ENCODE measurements at places on chromosomes 7 and 10.

DNA sequence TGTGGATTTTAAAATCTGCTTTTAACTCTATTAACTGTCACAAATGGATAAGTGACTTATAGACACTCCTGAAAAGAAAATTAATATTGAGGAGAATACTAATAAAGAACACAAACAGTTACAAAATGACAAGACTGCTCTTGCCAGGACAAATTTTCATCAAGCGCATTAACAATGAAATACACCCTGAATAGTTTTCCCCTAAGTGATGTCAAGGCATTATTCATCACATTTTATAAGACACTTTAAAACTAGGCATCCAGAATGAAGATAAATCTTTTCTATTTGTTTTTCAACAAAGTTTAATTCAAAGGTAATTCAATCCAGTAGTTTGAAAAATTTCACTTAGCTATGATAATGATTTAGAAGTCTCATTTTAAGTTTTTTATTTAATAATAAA lies 110.5 kb upstream of the SEC61G start:
- DNase-seq = no peak

- no peak for DNase-seq
Measured at GRCh38 chr7:4409946-4410345, 272.1 kb upstream of the FOXK1 start.

DNA sequence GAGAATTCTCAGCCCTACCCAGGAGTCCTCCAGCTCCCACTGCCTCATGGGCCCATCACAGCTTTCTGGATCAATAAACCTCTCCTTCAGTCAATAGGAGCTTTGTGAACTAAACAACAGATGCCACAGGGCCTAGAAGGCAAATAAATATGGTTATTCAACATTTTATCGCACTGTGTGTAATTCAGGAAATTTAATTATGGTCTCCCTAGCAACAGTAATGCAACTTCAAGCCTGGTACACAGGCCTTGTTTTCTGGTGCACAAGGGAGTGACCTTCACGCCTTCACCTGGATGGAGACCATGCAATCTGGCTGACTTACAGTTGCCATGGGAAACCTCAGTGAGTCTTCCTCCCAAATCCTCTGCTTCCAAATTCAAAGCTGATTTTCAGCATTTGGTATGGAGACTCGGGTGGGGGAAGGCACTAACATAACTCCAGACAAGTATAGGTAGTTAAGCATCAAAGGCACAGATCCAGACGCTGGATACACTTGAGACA lies 441.0 kb upstream of the NPVF start:
- DNase-seq = no peak

DNA sequence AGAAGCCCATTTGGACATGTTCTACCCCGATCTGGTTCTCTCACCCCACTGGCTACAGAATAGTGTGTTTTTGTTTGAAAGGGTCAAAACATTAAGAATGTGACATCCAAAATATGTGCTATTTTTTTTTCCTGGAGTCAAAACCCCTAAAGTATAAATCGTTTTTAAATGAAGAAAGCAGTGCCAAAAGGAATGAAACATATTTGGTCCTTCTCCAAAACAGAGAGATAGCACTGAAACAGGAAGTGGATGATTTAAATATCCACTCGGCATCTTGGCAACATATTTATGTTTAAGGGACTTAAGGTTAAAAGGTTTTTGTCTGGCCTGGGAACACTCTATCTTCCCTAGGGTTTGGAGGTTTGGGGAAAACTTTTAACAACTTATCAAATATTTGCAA lies 32.3 kb downstream of the CALD1 start:
- DNase-seq = no peak

- DNase-seq = no peak
Measured at GRCh38 chr7:104791080-104791479, 222.9 kb upstream of the KMT2E start.

DNA sequence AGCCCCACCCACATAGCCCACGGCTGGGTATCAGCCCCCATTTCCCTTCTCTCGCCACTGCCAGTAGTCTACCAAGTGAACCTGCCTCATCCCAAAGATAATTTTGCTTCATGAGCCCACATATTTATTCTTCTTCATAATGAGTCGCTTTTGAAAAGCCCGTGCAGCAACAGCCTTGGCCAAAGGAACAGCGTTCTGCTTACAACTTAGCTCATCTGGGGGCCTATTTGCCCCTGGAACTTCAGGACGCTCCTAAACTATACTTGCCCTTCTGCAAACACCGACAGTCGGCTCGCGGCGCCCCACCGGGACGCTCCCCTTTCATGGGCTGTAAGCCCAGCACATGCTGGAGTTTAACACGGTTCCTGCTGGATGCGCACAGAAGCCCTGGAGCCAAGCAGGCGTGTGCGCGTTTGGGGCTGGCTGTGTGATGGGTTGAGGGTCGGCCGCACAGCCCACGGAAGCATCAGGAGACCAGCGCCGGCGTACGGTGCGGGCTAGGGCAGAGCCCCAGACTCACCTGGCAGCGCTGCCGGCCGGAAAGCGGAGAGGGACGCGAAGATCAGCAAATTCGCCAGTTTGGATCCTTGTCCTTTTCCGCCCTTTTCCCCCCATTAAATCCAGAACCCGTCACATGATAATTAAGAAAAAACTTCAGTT lies 370 bp downstream of the TMEM60 start:
- peak; percentile 4 for DNase-seq

- no peak for DNase-seq
Measured at GRCh38 chr7:82821037-82821436, 341.6 kb downstream of the PCLO start.

GRCh38 chr7:123351516-123352505 lies 152.0 kb upstream of the SLC13A1 start:
- DNase-seq = no peak

- no peak for DNase-seq
Measured at GRCh38 chr7:47816647-47817046, 131.6 kb downstream of the PKD1L1 start.

- DNase-seq = no peak
Measured at GRCh38 chr7:150450491-150451001, at the start of gene GIMAP8. TSS of gene GIMAP8 (plus strand) at chr7:150450630. CDS start at chr7:150466699, 16,069 bp downstream.

DNA sequence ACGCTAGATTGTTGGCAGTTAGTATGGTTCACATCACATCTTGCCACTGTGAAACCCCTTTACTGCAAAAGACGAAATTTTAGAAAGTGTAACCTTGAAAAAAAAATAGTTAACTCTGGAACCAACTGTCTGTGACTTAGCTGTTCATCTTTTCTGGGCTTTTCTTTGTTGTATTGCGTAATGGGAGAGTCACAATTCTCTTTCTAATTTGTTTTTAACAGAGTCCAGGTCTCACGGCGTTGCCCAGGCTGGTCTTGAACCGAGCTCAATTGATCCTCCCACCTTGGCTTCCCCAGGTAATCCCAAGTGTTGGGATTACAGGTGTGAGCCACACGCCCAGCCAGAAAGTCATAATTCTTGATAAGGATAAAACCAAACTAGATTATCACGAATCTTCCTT lies 14.5 kb downstream of the UBE3C start:
- DNase-seq = no peak

DNA sequence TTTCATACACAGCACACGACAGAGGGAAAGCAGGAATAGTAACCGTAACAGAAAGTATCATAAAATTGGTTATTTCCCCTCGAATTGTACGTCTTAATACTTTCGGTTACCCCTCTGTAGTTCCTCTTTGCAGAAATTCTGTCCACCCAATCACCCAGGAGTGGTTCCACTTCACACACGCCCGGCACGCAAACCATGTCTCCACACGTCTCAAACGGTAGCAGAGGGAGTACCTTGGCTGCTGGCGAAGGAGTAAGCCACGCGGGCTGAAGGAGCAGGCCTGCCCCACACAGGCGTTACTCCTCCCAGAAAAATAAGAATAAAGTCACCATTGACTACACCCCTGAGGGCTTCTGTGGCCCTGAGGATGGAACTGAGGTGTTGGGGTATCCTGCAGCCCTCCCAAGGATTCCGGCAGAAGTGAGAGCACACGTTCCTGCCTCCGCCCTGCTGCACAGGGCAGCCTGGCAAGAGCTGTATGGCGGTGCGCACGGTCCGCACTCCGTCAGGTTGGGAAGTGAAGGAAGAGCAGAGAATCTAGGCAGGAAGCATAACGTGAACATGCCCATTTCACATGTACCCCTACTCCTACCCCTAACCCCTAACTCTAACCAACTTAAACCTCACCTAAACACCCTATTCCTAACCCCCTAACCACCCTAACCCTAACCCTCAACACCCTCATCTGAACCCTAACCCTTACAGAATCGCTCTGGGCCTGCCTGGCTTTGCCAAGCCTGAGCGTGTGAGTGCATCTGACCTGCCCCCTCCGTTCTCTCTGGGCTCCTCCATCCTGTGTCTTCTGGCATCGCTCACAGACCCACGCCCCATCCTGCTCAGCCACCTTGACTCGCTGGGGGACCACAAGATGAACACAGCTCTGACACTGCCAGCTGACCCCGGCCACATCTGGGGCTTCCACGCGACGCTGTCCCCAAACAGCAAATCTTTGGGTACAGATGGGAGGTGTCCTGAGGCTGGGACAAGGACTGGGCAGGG lies 18.2 kb downstream of the GPR146 start:
- no peak for DNase-seq

DNA sequence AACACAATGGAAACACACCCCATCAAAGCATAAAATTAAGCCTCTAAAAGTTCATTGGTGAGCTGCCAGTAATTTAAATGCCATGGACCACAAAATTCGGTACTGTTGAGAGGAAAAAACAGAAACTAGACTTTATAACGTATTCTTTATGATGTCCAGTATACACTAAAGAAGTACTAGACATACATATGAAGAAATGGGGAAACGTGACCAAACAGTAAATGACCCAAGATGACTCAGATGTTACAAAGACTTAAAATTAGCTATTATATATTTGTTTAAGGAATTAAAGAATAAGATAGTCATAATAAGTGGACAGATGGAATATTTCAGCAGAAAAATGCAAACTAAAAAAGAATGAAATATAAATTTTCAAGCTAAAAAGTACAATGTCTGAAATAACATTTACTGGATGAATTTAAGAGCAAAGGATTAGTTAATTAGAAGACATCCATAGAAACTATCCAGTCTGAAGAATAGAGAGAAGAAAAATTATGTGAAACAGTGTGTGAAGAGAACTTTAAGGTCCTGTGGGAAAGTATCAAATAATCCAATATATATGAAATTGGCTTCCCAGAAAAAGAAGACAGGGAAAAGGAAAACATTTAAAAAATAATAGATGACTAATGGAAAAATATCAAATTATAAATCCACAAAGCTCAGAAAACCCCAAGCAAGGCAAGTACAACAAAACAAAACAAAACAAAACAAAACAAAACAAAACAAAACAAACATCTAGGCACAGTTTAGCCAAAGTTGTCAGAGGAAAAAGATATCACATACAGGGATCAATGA lies 69.4 kb downstream of the SAMD9 start:
- DNase-seq = no peak

GRCh38 chr10:86078639-86079035 lies 288.0 kb downstream of the GRID1 start:
- DNase-seq = no peak

GRCh38 chr7:128357217-128357613 lies 4.3 kb downstream of the PRRT4 start:
- no peak for DNase-seq

DNA sequence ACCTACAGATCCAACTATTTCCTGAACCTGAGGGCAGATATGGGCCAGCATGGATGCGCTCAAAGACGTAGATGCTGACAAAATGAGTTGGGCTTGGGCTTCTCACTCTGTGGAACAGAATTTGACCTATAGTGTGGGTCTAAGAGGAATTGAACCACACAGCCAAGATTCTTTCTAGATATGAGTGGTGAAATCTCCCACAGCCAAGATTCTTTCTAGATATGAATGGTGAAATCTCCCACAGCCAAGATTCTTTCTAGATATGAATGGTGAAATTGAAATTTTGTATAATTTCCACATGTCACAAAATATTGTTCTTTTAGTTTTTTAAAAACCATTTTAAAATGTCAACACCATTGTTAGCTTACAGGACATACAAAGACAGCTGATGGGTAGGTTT lies 215.4 kb upstream of the LRGUK start:
- DNase-seq = no peak

- no peak for DNase-seq
Measured at GRCh38 chr10:86356296-86356695, 10.3 kb downstream of the GRID1 start.

- no peak for DNase-seq
Measured at GRCh38 chr7:138396251-138397070, 63.6 kb upstream of the TRIM24 start.

GRCh38 chr7:151371266-151371665 lies 29.7 kb downstream of the NUB1 start:
- no peak for DNase-seq

DNA sequence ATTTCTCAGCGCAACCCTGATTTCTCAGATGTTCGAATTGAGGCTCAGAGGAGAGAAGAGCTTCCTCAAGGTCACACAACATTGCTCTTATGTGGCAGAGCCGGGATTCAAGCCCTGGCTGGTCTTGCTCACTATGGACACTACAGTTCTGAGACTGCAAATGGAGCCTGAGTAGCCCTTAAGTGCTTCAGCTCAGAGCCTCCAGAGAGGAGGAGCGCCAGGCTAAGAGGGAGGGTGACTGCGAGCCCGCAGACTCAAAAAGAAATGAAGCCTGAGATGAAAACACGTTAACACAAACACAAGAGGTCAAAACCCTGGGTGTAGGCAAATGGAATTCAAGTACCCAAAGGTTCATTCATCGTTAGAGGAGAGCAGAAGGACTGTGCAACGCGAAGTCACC lies 13.9 kb downstream of the ARHGAP22 start:
- DNase-seq = no peak

Data from stimulated activated CD4-positive, alpha-beta T cell treated with anti-CD3 and anti-CD28 coated beads, Interleukin-1b, Interleukin-23, amount 100 ng/mL, for 1 hour (primary cell).